ENCODE measurements at places on chromosomes 1 and 21. TPM values are rescaled to one million over a fixed set of nuclear protein-coding genes. Genes with fewer than 3 reads are reported as not detected.

Gene RIMS3
- 0.26 TPM for polyA plus RNA-seq

Gene PKLR
- not detected for polyA plus RNA-seq

Gene TMEM201
- polyA plus RNA-seq = 0.37 TPM

Gene CLDN17
- not detected for polyA plus RNA-seq

Gene IFNLR1
- not detected for polyA plus RNA-seq

Data from CD14-positive monocyte (primary cell).